Ovary (tissue), 10 donors: ENCODE measurements at places on chromosomes 5 and 9. TPM values are rescaled to one million over a fixed set of nuclear protein-coding genes. Genes with fewer than 3 reads are reported as not detected.

DNA sequence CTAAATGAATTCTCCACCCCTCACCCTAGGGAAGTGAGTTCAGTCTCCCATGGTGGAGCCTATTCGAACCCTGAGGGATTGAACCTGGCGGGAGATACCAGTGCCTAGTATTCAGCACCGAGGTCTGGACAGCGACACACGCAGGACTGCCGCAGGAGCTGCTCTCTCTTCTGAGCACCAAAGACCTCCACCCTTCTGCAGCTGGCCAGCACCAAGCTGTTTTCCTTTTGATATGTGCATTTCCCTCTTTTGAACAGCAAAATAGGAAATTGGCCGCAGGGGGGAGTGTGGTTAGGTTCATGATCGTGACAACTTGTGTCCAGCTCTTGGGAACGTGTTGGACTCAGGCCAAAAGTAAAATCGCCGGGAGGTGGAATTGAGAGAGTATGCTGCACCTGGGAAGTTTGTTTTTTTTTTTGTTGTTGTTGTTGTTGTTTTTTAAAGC lies 1.2 kb upstream of the PCSK1 start:
- no peak overlapping the region for H3K27ac ChIP-seq
- H3K36me3 ChIP-seq: no peaks in the 10 kb centered on the region
- H3K27me3 ChIP-seq: no peaks in the 10 kb centered on the region
- no peak overlapping the region for H3K4me3 ChIP-seq

DNA sequence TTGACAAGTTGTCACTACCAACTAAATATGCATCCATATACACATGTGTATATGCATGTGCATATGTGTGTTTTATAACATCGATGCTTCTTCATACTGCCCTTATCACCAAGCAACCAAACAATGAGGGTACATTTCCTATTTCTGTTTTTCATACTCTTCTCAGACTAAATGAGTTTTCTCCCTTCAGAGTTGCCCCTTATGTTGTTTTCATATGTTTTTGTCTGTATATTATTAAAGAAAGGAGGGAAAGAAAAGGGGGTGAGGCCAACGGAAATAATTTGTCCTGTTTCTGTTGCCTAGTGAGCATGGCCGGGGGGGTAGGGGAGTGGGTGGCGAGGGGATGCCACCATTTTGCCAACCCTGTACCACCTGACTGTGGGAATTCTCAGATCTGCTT lies 28.8 kb upstream of the NFIB start:
- no peaks in the 10 kb centered on the region for H3K27me3 ChIP-seq
- no peaks in the 10 kb centered on the region for H3K36me3 ChIP-seq
- peaks cover 2% of the 10 kb centered on the region for H3K4me1 ChIP-seq
- no peak overlapping the region for H3K4me3 ChIP-seq

- no peaks in the 10 kb centered on the region for H3K36me3 ChIP-seq
- DNase-seq: no peak
- no peaks in the 10 kb centered on the region for H3K27me3 ChIP-seq
- H3K4me1 ChIP-seq: no peaks in the 10 kb centered on the region
Measured at GRCh38 chr9:68964765-68965164, 49.1 kb downstream of the PRKACG start.

- H3K4me1 ChIP-seq: peaks cover 38% of the 10 kb centered on the region
- peak; percentile 67 for DNase-seq
- H3K27ac ChIP-seq: peak overlapping the region; percentile 28
Measured at GRCh38 chr5:149423794-149424268, 44.7 kb upstream of the IL17B start.

- no peaks in the 10 kb centered on the region for H3K4me1 ChIP-seq
- no peak for DNase-seq
- no peak overlapping the region for H3K27ac ChIP-seq
- H3K4me3 ChIP-seq: no peak overlapping the region
- no peaks in the 10 kb centered on the region for H3K36me3 ChIP-seq
- H3K27me3 ChIP-seq: no peaks in the 10 kb centered on the region
Measured at GRCh38 chr9:7153566-7153965, 395.8 kb downstream of the KDM4C start.

DNA sequence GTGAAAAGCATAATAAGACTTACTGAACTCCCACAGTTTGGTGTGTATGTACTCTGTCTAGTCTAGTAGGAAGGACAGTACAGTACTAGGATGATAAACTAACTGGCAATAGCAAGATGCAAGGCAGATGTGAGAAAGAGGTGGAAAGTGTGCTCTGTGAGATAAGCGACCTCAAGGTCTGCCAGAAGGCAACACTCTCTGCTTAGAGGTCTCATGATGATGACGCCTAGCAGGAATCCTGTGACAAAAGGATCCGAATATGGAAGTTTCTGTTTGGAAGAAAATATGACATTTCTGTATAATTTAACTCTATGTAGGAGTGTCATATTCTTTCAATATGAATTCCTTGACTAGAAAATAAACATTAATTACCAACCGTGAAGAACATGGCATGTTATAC lies 112.2 kb downstream of the PLPPR1 start:
- no peak for DNase-seq
- H3K36me3 ChIP-seq: no peaks in the 10 kb centered on the region
- H3K27me3 ChIP-seq: no peaks in the 10 kb centered on the region
- no peak overlapping the region for H3K4me3 ChIP-seq
- no peak overlapping the region for H3K27ac ChIP-seq

DNA sequence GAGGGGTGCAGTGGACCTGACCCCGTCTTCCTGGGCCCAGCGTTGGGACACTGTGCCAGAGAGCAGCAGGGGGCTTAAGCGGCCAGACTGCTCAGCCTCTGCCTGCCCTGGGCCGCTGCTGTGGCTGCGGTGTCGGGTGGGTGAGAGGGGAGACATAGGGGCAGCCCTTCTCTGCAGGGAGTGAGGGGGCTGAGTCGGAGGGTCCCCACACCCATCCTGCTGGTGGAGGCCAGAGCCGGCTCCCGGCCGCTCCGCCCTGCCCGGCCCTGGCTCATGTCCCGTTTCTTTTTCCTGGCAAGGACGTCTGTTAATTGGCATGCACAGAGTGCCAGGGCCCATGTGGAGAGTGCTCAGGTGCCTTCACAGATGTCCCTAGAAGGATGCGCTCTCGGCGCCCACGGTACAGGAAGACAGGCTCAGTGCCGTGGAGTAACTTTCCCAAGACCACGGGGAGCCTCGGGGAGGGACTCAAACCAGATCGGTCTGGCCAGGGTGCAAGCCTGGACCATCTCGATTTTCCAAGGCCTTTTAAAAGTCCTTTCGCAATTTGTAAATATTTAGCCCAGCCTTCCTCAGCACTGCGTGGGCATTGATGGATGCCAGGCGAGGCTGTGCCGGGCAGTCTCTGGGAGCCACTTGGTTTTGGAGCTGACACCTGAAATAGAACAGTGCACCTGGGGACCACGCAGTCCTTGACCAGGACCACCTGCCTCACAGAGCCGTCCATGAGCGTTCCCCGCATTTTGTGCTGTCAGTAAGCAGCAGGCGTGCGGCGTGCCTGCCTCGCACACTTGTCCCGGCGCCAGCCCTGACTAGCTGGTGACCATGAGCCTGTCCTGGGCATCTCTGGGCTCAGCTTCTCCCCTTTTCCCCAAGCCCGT lies 60.9 kb downstream of the RXRA start:
- peak; percentile 60 for DNase-seq
- H3K36me3 ChIP-seq: no peaks in the 10 kb centered on the region
- no peak overlapping the region for H3K4me3 ChIP-seq
- no peaks in the 10 kb centered on the region for H3K27me3 ChIP-seq

GRCh38 chr5:178429156-178429468 lies 161.1 kb downstream of the COL23A1 start:
- H3K27me3 ChIP-seq: no peaks in the 10 kb centered on the region
- no peak overlapping the region for H3K4me3 ChIP-seq
- H3K36me3 ChIP-seq: no peaks in the 10 kb centered on the region
- no peak overlapping the region for H3K27ac ChIP-seq

- H3K4me3 ChIP-seq: no peak overlapping the region
- no peak overlapping the region for H3K27ac ChIP-seq
- H3K36me3 ChIP-seq: no peaks in the 10 kb centered on the region
- peaks cover 8% of the 10 kb centered on the region for H3K4me1 ChIP-seq
Measured at GRCh38 chr9:33881635-33882034, 64.7 kb downstream of the UBE2R2 start.

DNA sequence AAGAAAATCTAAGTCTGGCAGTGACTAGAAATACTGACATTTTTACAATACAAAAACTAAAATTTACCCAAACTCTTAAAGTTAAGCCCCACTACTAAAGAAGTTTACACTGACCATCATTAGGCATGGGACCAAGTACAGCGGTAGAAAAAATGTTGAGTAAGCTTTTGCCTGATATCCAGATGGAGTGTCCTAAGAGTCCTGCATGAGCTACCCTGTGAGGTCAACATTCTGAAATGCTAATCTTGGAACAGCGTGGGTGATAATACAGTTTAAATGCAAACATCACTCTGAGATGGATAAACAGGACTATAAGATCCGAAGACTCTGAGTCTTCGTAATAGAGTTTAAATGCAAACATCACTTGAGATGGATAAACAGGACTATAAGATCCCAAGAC lies 189.7 kb downstream of the DCP2 start:
- no peaks in the 10 kb centered on the region for H3K27me3 ChIP-seq
- H3K4me1 ChIP-seq: peaks cover 39% of the 10 kb centered on the region
- no peaks in the 10 kb centered on the region for H3K36me3 ChIP-seq
- no peak overlapping the region for H3K4me3 ChIP-seq
- DNase-seq: no peak

GRCh38 chr5:143682929-143683386 lies 129.0 kb upstream of the HMHB1 start:
- no peaks in the 10 kb centered on the region for H3K4me1 ChIP-seq
- no peak overlapping the region for H3K4me3 ChIP-seq
- H3K36me3 ChIP-seq: no peaks in the 10 kb centered on the region
- H3K27me3 ChIP-seq: no peaks in the 10 kb centered on the region
- DNase-seq: no peak

GRCh38 chr5:61059499-61059898 lies 102.8 kb downstream of the SMIM15 start:
- H3K4me1 ChIP-seq: no peaks in the 10 kb centered on the region
- no peak overlapping the region for H3K4me3 ChIP-seq
- no peak overlapping the region for H3K27ac ChIP-seq
- no peak for DNase-seq
- H3K27me3 ChIP-seq: no peaks in the 10 kb centered on the region

GRCh38 chr5:72314571-72315172 lies 5.4 kb downstream of the MRPS27 start:
- H3K36me3 ChIP-seq: no peaks in the 10 kb centered on the region
- H3K27ac ChIP-seq: no peak overlapping the region
- no peaks in the 10 kb centered on the region for H3K27me3 ChIP-seq
- DNase-seq: no peak
- no peak overlapping the region for H3K4me3 ChIP-seq

GRCh38 chr9:31820426-31820825 lies 564.0 kb upstream of the ACO1 start:
- DNase-seq: no peak
- no peaks in the 10 kb centered on the region for H3K27me3 ChIP-seq
- no peaks in the 10 kb centered on the region for H3K4me1 ChIP-seq
- H3K36me3 ChIP-seq: no peaks in the 10 kb centered on the region
- no peak overlapping the region for H3K4me3 ChIP-seq

DNA sequence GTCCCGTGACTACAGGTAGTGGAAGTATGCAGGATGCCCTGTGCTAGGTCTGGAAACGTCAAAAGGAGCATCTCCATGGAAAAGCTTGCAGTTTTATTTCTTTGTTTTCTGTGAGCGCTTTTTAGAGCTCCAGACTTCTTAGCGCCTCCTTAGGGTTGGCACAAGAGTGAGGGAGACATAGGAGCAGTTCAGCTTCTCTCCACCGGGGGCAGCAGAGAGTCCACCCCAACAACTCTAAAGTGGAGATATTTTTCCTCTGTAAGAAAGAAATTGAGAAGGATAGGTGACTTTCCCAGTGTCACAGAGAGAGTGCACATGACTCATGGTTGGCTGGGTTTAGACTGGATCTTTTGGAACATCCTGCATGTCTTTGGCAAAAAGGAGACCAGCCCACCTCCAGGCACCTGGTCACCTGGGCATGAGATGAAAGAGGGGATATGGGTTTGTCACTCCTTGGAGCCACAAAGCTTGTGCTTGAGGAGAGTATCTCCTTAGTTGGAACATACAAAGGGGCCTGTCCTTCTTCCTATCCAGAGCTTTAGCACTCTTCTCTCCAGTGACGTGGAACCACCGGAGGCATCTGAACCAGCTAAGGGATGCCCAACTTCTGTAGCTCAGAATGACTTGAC lies 637.7 kb downstream of the SEMA5A start:
- H3K27me3 ChIP-seq: no peaks in the 10 kb centered on the region
- no peak for DNase-seq
- no peaks in the 10 kb centered on the region for H3K4me1 ChIP-seq
- no peak overlapping the region for H3K4me3 ChIP-seq

DNA sequence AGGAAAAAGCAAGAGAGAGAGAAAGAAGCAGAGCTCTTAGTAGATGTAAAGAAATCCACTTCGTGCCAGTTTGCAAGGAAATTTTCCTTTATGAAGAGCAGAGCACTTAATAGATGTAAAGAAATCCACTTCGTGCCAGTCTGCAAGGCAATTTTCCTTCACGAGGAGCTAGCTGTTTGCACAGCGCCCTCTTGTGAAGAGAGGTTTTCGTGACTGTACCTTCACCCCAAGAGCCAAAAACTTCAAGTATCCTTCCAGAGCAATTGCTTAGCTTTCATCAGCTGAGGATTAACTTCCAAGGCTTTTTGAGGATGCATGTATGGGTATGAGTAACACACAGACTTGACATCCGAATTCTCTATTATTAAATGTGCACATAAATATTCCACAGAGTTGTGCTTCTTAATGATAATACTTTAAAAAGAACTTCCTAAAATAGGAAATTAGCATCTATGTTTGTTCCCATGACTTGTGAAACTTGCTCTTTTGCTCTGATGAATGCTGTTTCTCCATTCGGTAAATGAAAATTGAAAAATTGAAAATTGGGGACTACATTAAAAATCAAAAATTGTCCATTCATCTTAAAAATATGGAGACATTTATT lies 525.6 kb downstream of the PDE4D start:
- H3K27me3 ChIP-seq: peaks cover 2% of the 10 kb centered on the region
- H3K36me3 ChIP-seq: no peaks in the 10 kb centered on the region
- H3K4me3 ChIP-seq: no peak overlapping the region
- H3K4me1 ChIP-seq: no peaks in the 10 kb centered on the region
- H3K27ac ChIP-seq: no peak overlapping the region

DNA sequence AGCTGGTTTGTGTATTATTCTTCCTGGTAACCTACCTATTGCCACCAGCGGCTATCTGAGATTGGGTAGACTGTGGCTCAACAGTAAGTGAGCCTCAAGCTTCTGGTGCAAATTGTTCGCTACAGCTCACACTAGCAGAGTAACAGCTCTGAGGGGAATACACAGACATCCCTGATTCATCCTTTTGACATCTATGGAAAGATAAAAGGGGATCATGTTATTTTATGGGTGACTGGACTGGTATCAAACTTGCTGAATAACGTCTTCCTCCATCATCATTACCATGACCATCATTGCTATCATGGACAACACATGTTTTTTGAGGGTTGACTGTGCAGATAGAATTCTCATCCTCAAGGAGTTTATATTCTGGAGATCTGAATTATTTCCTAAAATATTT lies 129.6 kb downstream of the PIK3R1 start:
- H3K4me1 ChIP-seq: no peaks in the 10 kb centered on the region
- no peak overlapping the region for H3K4me3 ChIP-seq
- no peaks in the 10 kb centered on the region for H3K27me3 ChIP-seq
- H3K27ac ChIP-seq: no peak overlapping the region
- no peaks in the 10 kb centered on the region for H3K36me3 ChIP-seq

Gene LCP2
- total RNA-seq: 5.0 TPM

Gene TIMD4
- total RNA-seq: not detected

Gene BHMT2
- 13.6 TPM for total RNA-seq

Gene ST8SIA4
- 1.2 TPM for total RNA-seq

Gene ADRA1B
- total RNA-seq: 3.6 TPM

Gene SV2C
- 1.3 TPM for total RNA-seq

Gene SOX30
- 0.12 TPM for total RNA-seq

Gene SPINK13
- not detected for total RNA-seq

Gene PCDHGA1
- total RNA-seq: 2.8 TPM
